ENCODE measurements at places on chromosomes 5 and 9.
A peak's percentile ranks its signal among the peaks of the same experiment; 100 is the strongest.

- peak; percentile 45 for DNase-seq
Measured at GRCh38 chr9:133184971-133185370, 21.3 kb upstream of the GBGT1 start.

- no peak for DNase-seq
Measured at GRCh38 chr9:82957529-82958379, 105.2 kb downstream of the RASEF start.

DNA sequence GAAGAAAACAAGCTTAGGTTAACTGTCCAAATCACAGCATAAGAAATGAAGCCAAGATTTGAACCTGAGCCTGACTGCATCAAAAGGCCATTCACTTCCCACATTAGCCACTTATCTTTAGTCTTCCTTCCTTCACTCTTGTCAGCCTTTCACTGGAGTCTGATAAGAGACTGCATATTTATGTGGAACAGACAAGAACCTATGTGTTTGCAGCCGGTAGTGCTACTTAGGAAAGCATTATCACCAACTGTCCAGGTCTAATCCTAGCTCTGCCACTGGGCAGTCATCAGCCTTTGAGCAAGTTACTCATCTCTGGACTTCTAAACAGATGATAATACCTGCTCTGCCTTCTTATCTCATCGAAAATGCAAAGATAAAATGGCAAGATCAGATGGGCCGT is 12.1 kb upstream of the ATP6V0E1 start:
- no peak for DNase-seq

DNA sequence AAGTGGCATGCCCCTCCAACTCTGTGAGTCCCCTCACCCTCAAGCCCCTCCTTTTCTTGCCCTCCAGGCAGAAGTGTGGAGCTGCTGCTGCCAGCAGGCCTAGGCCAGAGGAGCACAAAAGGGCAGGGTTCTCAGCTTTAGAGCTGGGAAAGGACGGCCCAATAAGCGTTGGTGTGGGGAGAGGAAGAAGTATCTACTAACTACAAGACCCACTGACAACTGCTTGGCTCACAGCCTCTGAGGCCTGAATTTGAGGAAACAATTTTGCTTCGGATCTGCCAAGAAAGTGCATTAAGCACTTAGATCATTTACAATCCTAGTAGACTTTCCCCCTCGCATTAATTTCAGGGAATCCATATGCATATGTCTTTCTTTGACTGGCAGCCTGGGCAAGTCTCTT is 179.4 kb downstream of the SNX18 start:
- no peak for DNase-seq

DNA sequence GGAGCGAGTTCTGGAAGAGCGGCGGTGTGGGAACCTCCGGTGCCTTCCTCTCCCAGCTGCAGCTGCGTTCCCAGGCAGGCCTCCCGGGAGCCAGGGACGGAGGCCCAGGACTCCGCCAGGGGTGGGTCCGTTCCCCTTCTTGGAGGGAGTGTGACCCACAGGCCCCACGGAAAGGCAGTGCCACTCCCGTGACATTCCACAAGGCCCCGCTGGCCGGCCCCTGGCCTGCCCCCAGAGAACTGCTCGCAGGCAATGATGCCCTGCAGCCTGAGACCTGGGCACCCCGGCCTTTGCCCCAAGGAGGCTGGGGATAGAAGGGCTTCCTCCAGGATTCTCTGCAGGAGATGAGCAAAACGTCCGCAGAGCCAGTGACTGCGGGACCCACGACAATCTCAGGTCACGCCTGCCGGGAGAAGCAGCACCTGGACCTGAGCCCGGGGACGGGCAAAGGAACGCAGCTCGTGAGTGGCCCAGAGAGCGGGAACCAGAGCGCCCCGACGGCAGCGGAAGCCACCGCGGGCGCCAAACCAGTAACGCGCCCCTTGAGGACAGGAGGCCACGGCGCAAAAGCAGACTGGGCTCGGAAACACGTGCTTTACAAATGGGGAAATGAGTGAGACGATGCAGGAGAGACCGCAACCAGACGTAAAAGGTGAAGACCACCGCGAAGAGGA is 9.3 kb downstream of the OBP2B start:
- DNase-seq = no peak

- no peak for DNase-seq
Measured at GRCh38 chr9:91522481-91522880, 98.8 kb upstream of the NFIL3 start.

DNA sequence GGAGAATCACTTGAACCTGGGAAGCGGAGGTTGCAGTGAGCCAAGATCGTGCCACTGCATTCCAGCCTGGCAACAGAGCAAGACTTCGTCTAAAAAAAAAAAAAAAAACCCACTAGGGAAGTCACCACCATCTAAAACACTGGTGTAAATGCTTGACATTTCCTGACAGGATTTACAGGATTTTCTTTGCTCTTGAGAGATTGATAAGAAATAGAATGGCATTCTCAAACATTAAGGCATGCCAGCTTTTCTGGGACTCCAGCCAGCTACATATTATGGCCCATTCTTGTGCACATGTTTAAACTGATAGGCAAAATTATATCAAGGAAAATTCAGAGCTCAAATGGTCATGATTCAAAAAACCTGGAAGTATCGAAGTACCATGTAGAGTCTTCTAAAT is 28.7 kb downstream of the GTF3C4 start:
- DNase-seq = no peak

Measured in posterior cingulate gyrus (tissue), 11 donors.